ENCODE measurements at places on chromosomes 4 and X. TPM values are rescaled to one million over a fixed set of nuclear protein-coding genes. Genes with fewer than 3 reads are reported as not detected.

ATP1B4 gene
- total RNA-seq: not detected

TLR1 gene
- total RNA-seq: 3.1 TPM

PLP1 gene
- 0.46 TPM for total RNA-seq

EDNRA gene
- 13.3 TPM for total RNA-seq

SMR3B gene
- total RNA-seq: not detected

DNA sequence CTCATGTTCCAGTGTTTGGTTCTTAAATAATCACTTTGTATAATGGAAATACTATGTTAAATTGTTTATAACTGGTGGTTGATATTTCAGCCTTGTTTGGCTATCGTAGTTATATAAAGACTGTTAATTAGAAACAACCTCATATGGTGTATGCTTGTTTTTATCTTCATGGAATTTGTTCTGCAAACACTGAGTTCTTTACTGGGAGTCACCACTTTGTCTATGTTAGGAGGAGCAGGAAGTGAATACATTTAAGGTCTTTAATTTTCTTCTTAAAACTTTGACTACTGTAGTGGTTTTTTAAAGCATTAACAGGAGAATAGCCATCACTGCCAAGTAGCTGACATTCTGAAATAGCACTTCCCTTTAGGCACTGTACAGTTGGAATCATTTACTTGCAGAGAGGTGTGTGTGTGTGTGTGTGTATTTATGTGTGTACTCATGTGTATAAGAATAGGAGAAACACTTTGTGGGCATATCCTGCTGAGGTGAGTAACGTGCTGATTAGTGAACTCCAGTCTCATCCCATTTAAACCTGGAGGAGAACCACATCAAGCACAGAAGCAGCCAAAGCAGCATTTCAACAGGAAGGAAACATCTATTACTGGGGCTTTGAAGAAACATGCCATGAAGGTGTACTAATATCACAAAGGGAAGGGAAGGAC is 37.8 kb downstream of the TET2 start:
- no peak for DNase-seq
- peaks cover 23% of the 10 kb centered on the region for H3K4me1 ChIP-seq
- H3K4me3 ChIP-seq: no peak overlapping the region
- no peaks in the 10 kb centered on the region for H3K27me3 ChIP-seq
- H3K36me3 ChIP-seq: peaks cover 4% of the 10 kb centered on the region
- no peak overlapping the region for H3K27ac ChIP-seq

GRCh38 chr4:74543231-74543781 is 98.4 kb downstream of the AREG start:
- H3K27me3 ChIP-seq: no peaks in the 10 kb centered on the region
- H3K27ac ChIP-seq: no peak overlapping the region
- no peak overlapping the region for H3K4me3 ChIP-seq
- no peak for DNase-seq
- peaks cover 10% of the 10 kb centered on the region for H3K4me1 ChIP-seq

DNA sequence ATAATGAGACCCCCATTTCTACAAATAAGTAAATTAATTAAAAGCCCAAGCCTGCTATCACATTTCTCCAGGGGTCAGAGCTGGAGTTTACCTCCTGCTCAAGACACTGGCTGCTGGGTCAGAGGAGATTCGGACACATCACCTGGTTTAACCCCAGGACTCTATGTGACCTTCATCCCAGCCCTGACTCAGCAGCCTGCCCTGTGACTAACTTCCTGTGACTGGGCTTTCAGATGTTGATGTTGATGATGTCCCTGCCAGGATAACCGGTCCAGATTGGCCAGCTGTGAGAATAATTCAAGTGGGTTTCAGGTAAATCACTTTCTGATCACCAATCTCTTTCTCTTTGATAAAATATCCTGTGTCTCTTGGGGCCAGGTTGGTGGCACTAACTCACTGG is 102.4 kb upstream of the MAML3 start:
- H3K36me3 ChIP-seq: no peaks in the 10 kb centered on the region
- H3K27ac ChIP-seq: no peak overlapping the region
- H3K4me3 ChIP-seq: no peak overlapping the region
- H3K27me3 ChIP-seq: no peaks in the 10 kb centered on the region

DNA sequence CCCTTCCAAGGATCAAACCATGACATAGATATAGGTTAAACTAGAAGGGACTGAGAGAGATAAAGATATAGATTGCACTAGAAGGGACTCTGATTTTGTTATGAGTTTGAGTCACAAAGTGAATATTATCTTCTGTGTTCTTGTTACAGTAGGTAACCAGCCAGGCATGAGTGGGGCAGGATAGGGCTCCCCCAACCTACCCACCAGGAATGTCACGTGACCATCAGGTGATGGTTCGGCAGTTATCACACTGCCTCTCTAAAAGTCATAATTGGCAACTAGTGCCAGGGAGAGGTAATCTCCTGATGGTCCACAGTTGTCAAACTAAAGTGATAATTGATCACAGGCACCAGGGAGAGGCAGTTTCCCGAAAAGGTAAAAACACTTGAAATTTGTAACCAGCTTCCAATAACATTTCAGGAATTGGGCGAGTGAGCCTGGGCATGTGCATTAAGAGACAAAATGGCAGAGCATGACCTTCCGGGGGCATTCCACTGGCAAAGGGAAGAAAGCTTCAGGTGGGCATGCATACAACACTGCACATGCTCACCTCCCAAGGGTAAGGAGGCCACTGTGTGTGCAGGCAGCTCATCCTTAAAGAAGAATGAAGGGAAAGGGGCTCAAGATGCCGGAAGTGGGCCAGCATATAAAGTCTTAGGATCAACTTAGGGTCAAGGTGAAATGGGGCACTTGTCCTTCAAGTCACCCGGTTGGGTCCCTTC is 533.6 kb upstream of the HTR2C start:
- no peaks in the 10 kb centered on the region for H3K4me1 ChIP-seq
- no peak overlapping the region for H3K4me3 ChIP-seq

- H3K27ac ChIP-seq: no peak overlapping the region
- no peak for DNase-seq
- no peaks in the 10 kb centered on the region for H3K36me3 ChIP-seq
Measured at GRCh38 chrX:147781844-147782243, 129.9 kb upstream of the FMR1 start.

GRCh38 chr4:37891260-37892159 is 626 bp downstream of the TBC1D1 start:
- H3K4me3 ChIP-seq: peak overlapping the region; percentile 74
- peaks cover 7% of the 10 kb centered on the region for H3K4me1 ChIP-seq
- H3K27me3 ChIP-seq: peaks cover 67% of the 10 kb centered on the region
- DNase-seq: no peak
- no peaks in the 10 kb centered on the region for H3K36me3 ChIP-seq

DNA sequence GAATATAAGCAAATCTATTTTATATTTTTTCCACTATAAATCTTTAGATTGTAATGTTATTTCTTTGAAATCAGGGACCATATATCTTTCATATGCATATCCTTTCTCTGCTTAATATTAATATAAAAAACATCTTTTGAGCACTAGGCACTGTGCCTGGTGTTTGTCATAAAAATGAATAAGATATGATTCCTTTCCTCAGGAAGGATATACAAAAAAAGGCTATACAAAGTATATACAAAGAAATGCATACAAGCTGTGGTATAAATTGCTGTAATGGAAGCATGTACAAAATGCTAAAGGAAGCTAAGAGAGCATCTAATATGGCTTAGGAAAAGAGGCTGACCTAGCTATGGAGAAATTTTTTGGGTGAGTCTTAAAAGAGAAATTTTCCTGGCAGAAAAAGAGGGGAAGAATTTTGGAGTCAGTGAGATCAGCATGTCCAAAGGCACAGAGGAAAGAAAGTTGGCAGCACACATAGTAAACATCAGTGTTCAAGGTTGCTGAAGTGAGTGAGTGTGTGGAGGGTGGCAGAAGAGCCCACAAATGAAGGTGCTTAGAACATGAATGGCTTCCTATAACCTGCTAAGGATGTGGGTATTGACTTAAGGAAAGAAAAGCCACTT is 500.0 kb downstream of the SPRY1 start:
- no peak overlapping the region for H3K4me3 ChIP-seq
- H3K4me1 ChIP-seq: peaks cover 3% of the 10 kb centered on the region
- H3K27me3 ChIP-seq: no peaks in the 10 kb centered on the region
- H3K36me3 ChIP-seq: no peaks in the 10 kb centered on the region
- DNase-seq: no peak

DNA sequence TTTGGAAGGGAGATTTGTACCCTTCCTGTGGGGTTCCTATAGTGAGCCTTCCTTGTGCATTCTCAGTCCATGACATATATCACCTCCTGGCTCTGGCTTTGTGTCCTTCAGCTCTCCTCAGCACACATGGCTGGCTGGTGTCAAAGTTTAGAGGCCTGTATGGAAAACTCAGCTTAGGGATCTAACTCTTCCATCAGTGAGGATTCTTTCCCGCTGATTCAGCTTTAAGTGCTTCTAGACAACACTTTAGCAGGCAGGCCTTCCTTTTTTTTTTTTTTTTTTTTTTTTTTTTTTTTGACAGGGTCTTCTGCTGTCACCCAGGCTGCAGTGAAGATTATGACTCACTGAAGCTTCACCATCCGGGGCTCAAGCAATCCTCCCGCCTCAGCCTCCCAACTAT is 84.2 kb downstream of the NPNT start:
- no peak for DNase-seq
- H3K27ac ChIP-seq: no peak overlapping the region
- peaks cover 11% of the 10 kb centered on the region for H3K4me1 ChIP-seq
- H3K4me3 ChIP-seq: no peak overlapping the region
- H3K36me3 ChIP-seq: no peaks in the 10 kb centered on the region

DNA sequence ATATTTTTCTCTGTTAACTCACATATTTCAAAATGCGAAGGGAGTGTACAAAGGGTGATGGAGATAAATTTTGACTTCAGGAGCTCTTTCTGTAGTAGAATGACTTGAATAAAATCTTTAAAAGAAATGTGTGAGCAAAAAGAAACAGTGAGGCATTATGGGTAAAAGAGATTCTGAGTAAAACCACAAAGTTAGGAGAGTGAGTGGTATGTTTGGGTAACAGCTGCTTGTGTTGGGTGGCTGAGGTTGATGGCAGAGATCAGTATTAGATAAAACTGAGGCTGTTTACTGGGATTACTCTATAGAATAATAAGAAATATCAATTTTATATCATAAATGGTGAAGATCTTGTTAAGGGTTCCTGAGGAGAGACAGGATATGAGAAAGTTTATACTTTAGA is 434.2 kb upstream of the AMOT start:
- no peaks in the 10 kb centered on the region for H3K36me3 ChIP-seq
- H3K4me1 ChIP-seq: no peaks in the 10 kb centered on the region
- no peak overlapping the region for H3K27ac ChIP-seq
- H3K4me3 ChIP-seq: no peak overlapping the region
- H3K27me3 ChIP-seq: no peaks in the 10 kb centered on the region
- DNase-seq: no peak

- peaks cover 11% of the 10 kb centered on the region for H3K4me1 ChIP-seq
- H3K27me3 ChIP-seq: no peaks in the 10 kb centered on the region
- DNase-seq: no peak
Measured at GRCh38 chr4:110164856-110165255, 33.6 kb downstream of the ELOVL6 start.

- no peak overlapping the region for H3K4me3 ChIP-seq
- no peaks in the 10 kb centered on the region for H3K27me3 ChIP-seq
- peaks cover 3% of the 10 kb centered on the region for H3K4me1 ChIP-seq
- DNase-seq: no peak
- no peak overlapping the region for H3K27ac ChIP-seq
- no peaks in the 10 kb centered on the region for H3K36me3 ChIP-seq
Measured at GRCh38 chr4:119746951-119747350, 118.3 kb upstream of the PDE5A start.

GRCh38 chr4:25725870-25726269 is 70.2 kb downstream of the SLC34A2 start:
- no peak overlapping the region for H3K4me3 ChIP-seq
- no peaks in the 10 kb centered on the region for H3K36me3 ChIP-seq
- DNase-seq: no peak
- peaks cover 8% of the 10 kb centered on the region for H3K4me1 ChIP-seq
- H3K27ac ChIP-seq: no peak overlapping the region

GRCh38 chrX:151227627-151228026 is 51.2 kb downstream of the GPR50 start:
- peaks cover 34% of the 10 kb centered on the region for H3K27me3 ChIP-seq
- no peaks in the 10 kb centered on the region for H3K36me3 ChIP-seq

DNA sequence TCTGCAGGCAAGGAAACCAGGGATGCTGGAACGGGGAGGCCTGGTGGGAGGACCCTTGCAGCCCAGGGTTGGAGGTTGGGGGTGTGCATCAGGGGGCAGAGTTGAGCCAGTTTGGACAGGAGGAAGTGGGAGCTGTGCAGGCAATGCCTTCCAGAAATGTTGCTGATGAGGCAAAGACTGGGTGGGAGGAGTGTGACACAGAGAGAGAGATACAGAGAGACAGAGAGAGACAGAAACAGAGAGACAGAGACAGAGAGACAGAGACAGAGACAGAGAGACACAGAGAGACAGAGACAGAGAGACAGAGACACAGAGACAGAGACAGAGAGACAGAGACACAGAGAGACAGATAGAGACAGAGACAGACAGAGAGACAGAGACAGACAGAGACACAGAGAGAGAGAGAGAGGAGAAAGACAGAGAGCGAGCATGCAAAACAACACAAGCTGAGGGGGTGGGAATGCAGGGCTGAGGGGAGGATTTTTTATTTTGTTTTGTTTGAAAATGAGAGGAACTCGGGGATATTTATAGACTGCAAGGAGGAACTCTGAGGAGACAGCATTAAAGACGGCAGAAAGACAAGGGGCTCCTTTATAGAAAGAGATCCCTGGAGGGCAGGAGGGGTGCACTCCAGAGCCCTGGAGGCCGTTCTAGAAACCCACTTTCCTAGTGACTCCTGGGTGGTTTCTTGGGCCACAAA is 1.9 kb upstream of the HAUS3 start:
- H3K4me3 ChIP-seq: no peak overlapping the region
- peak overlapping the region; percentile 30 for H3K27ac ChIP-seq
- H3K4me1 ChIP-seq: peaks cover 16% of the 10 kb centered on the region
- no peaks in the 10 kb centered on the region for H3K36me3 ChIP-seq

DNA sequence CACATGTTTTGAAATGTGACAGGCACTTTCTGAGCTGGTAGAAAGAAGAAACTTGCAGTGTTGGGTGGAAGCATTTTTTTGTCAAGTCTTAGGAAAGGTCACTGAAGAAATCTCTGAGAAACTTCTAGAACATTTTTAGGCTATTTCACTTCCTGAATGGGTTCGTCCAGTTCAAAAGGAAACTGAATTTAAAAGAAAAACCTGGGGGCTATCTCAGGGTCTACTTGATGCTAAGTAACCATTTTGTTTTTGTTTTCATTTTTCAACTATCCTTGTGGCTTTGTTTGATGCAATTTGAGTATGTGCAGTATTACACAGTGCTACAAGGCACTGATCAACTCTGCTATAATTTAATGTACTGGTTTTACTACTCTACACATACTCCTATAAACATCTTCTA is 34.0 kb upstream of the AMOT start:
- DNase-seq: no peak
- H3K4me1 ChIP-seq: peaks cover 34% of the 10 kb centered on the region
- H3K4me3 ChIP-seq: no peak overlapping the region

- no peaks in the 10 kb centered on the region for H3K36me3 ChIP-seq
- peak; percentile 19 for DNase-seq
Measured at GRCh38 chr4:183986971-183987946, 82.2 kb downstream of the STOX2 start.

Data from progenitor cell of endocrine pancreas (in vitro differentiated cells).